ENCODE measurements at places on chromosomes 11 and 22.

GRCh38 chr22:47615051-47615450 is 852.6 kb downstream of the TBC1D22A start:
- H3K4me3 ChIP-seq: no peak overlapping the region
- no peak for DNase-seq
- H3K4me1 ChIP-seq: no peaks in the 10 kb centered on the region

GRCh38 chr11:121113611-121114010 is 12.6 kb downstream of the TECTA start:
- no peak overlapping the region for H3K27ac ChIP-seq
- H3K4me1 ChIP-seq: no peaks in the 10 kb centered on the region
- no peaks in the 10 kb centered on the region for H3K27me3 ChIP-seq

GRCh38 chr11:10294290-10294953 is 403 bp upstream of the SBF2 start:
- no peaks in the 10 kb centered on the region for H3K27me3 ChIP-seq
- H3K36me3 ChIP-seq: no peaks in the 10 kb centered on the region
- H3K4me1 ChIP-seq: peaks cover 13% of the 10 kb centered on the region
- peak; percentile 41 for DNase-seq
- H3K4me3 ChIP-seq: peak overlapping the region; percentile 71

DNA sequence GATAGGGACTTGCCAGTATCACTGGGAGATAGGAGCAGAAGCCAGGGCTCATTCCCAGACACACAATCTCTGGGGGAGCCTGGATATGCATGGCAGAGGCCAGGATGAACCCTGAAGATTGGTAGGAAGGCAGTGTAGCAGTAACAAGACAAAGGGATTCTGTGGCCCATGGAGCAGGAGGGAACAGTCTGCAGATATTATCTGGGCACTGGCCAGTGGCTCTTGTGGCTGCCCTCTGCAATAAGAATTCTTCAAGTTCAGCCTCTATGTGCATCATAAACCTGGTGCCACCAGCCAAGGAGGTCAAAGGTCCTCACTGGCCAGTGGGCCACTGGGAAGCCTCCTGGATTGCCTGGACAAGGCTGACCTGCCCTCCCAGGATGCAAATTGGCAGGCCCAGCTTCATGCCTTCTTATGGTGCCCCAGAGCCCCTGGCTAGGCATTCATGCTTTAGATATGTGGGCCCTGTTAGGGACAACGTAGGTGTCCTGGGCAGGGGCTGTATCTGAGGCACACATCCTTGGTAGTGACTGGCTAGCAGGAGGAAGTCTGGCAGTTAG is 29.2 kb downstream of the KCNQ1OT1 start:
- H3K4me3 ChIP-seq: no peak overlapping the region
- H3K27me3 ChIP-seq: no peaks in the 10 kb centered on the region
- H3K4me1 ChIP-seq: peaks cover 4% of the 10 kb centered on the region
- no peaks in the 10 kb centered on the region for H3K36me3 ChIP-seq
- no peak overlapping the region for H3K27ac ChIP-seq

DNA sequence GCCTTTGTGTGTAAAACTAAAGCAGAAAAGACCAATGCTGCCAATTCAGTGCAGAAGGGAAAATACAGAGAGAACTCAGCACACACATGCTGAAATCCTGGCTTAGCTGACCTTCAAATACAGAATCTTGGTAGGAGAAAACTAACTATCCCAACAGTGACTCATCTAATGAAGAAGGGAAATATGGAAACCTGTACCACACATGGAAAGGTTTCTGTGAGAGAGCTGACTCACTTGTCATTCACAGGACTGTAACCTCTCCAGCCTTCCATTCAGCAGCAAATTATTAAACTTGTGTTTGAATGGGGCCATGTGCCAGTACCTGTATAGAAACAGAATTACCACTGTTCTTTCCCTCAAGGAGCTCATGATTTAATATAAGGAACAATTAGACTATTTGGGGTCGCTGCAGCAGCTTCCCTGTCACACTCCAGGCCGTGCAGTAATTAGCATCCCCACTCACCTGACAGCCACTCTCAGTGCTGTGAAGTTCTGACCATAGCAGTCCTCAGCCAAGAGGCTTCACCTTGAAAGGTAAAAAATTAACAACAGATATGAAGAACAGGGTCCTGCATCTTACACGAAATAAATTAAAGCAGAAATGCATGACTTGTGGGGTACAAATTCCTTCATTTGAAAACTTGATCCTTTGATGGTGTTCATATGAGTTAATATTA is 53.9 kb downstream of the MSANTD4 start:
- no peak for DNase-seq
- H3K4me3 ChIP-seq: no peak overlapping the region

- no peak for DNase-seq
- no peak overlapping the region for H3K4me3 ChIP-seq
- no peak overlapping the region for H3K27ac ChIP-seq
- H3K27me3 ChIP-seq: no peaks in the 10 kb centered on the region
- no peaks in the 10 kb centered on the region for H3K4me1 ChIP-seq
Measured at GRCh38 chr11:127644366-127644765, 643.8 kb upstream of the KIRREL3 start.

- H3K4me1 ChIP-seq: peaks cover 34% of the 10 kb centered on the region
- no peak overlapping the region for H3K4me3 ChIP-seq
- DNase-seq: peak; percentile 28
- peaks cover 3% of the 10 kb centered on the region for H3K27me3 ChIP-seq
Measured at GRCh38 chr11:2097356-2097997, 41.7 kb downstream of the IGF2 start.

DNA sequence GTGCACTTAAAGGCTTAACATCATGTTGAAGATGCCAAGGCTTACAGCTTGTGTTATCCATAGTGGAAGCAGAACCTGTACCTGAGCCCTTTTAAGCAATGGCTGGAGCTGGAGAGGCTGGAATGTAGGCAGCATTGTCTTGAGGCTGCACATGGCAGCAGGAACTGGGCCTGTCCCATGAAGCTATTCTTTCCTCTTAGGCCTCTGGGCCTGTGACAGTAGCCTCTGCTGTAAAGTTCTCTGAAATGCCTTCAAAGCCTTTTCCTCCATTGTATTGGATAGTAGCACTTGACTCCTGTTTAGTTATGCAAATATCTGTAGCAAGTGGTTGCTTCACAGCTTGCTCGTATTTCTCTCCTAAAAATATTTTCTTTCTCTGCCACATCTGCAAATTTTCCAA is 127.4 kb upstream of the ANO5 start:
- H3K27me3 ChIP-seq: no peaks in the 10 kb centered on the region
- H3K4me3 ChIP-seq: no peak overlapping the region
- DNase-seq: no peak
- H3K4me1 ChIP-seq: no peaks in the 10 kb centered on the region
- H3K27ac ChIP-seq: no peak overlapping the region
- no peaks in the 10 kb centered on the region for H3K36me3 ChIP-seq

- no peak overlapping the region for H3K27ac ChIP-seq
- no peaks in the 10 kb centered on the region for H3K4me1 ChIP-seq
- no peaks in the 10 kb centered on the region for H3K27me3 ChIP-seq
- no peak overlapping the region for H3K4me3 ChIP-seq
Measured at GRCh38 chr11:93020248-93021046, 51.0 kb downstream of the MTNR1B start.

- H3K4me1 ChIP-seq: no peaks in the 10 kb centered on the region
- no peak overlapping the region for H3K4me3 ChIP-seq
- DNase-seq: peak; percentile 7
- H3K36me3 ChIP-seq: no peaks in the 10 kb centered on the region
Measured at GRCh38 chr22:22943521-22944267, 56.1 kb downstream of the IGLL5 start.

GRCh38 chr11:119599864-119600541 is 129.0 kb downstream of the NECTIN1 start:
- no peaks in the 10 kb centered on the region for H3K36me3 ChIP-seq
- no peak for DNase-seq
- H3K4me1 ChIP-seq: no peaks in the 10 kb centered on the region
- H3K4me3 ChIP-seq: no peak overlapping the region
- peaks cover 14% of the 10 kb centered on the region for H3K27me3 ChIP-seq
- no peak overlapping the region for H3K27ac ChIP-seq

- H3K27ac ChIP-seq: no peak overlapping the region
- no peaks in the 10 kb centered on the region for H3K36me3 ChIP-seq
- H3K4me3 ChIP-seq: no peak overlapping the region
- DNase-seq: no peak
- H3K27me3 ChIP-seq: no peaks in the 10 kb centered on the region
Measured at GRCh38 chr11:32219320-32219719, 128.4 kb downstream of the RCN1 start.

DNA sequence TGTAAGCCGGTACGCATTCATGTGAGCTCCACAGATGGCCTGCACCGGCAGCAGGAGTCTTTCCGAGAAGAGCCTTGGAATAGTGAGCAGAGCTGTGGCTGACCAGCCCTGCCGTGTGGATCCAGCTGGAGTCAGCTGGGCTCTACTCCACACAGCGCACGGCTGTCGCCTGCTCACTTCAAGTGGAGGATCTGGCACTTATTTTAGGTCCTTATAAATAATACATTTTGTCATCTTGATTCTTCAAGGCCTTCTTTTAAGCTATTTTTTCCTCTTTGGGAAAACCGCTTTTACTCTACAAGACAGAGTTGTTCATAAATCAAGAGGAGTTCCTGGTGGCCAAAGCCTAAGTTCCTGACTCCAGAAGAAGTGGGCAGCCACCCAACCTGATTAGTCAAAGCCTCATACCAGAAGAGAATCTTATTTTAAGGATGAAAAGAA is 93.8 kb downstream of the KCNC1 start:
- H3K27ac ChIP-seq: no peak overlapping the region
- no peaks in the 10 kb centered on the region for H3K4me1 ChIP-seq
- H3K36me3 ChIP-seq: no peaks in the 10 kb centered on the region
- H3K27me3 ChIP-seq: no peaks in the 10 kb centered on the region
- peak; percentile 19 for DNase-seq

- H3K27ac ChIP-seq: peak overlapping the region; percentile 8
- H3K4me3 ChIP-seq: no peak overlapping the region
- no peaks in the 10 kb centered on the region for H3K27me3 ChIP-seq
- no peak for DNase-seq
Measured at GRCh38 chr22:46280063-46280817, 12.4 kb downstream of the TTC38 start.

GRCh38 chr22:17237038-17237668 is 17.9 kb upstream of the ADA2 start:
- no peaks in the 10 kb centered on the region for H3K36me3 ChIP-seq
- no peaks in the 10 kb centered on the region for H3K4me1 ChIP-seq
- H3K27ac ChIP-seq: no peak overlapping the region
- DNase-seq: no peak

- no peak for DNase-seq
- H3K27me3 ChIP-seq: peaks cover 16% of the 10 kb centered on the region
- no peaks in the 10 kb centered on the region for H3K4me1 ChIP-seq
- no peak overlapping the region for H3K4me3 ChIP-seq
Measured at GRCh38 chr11:17700991-17701390, 18.4 kb upstream of the MYOD1 start.

DNA sequence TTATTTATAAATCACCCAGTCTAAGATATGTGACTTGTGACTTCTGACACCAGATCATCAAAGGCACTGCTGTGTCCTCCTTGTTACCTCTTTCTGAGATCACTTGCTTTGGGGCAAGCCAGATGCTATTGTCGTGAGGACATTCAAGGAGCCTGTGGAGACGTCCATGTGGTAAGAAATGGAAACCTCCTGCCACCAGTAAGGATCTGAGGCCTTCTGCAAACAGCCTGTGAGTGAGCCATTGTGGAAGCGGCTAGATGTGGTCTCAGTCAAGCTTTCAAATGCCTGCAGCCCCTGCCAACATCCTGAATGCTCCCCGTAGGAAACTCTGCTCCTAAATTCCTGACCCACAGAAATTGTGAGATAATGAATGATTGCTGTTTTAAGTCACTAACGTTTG is 11.7 kb upstream of the RDX start:
- no peaks in the 10 kb centered on the region for H3K36me3 ChIP-seq
- no peak for DNase-seq
- peaks cover 63% of the 10 kb centered on the region for H3K27me3 ChIP-seq
- H3K27ac ChIP-seq: no peak overlapping the region
- peaks cover 9% of the 10 kb centered on the region for H3K4me1 ChIP-seq
- H3K4me3 ChIP-seq: no peak overlapping the region

GRCh38 chr11:33959855-33960400 is 68.1 kb upstream of the LMO2 start:
- no peak overlapping the region for H3K27ac ChIP-seq
- no peaks in the 10 kb centered on the region for H3K4me1 ChIP-seq
- no peak for DNase-seq
- H3K27me3 ChIP-seq: peaks cover 5% of the 10 kb centered on the region

DNA sequence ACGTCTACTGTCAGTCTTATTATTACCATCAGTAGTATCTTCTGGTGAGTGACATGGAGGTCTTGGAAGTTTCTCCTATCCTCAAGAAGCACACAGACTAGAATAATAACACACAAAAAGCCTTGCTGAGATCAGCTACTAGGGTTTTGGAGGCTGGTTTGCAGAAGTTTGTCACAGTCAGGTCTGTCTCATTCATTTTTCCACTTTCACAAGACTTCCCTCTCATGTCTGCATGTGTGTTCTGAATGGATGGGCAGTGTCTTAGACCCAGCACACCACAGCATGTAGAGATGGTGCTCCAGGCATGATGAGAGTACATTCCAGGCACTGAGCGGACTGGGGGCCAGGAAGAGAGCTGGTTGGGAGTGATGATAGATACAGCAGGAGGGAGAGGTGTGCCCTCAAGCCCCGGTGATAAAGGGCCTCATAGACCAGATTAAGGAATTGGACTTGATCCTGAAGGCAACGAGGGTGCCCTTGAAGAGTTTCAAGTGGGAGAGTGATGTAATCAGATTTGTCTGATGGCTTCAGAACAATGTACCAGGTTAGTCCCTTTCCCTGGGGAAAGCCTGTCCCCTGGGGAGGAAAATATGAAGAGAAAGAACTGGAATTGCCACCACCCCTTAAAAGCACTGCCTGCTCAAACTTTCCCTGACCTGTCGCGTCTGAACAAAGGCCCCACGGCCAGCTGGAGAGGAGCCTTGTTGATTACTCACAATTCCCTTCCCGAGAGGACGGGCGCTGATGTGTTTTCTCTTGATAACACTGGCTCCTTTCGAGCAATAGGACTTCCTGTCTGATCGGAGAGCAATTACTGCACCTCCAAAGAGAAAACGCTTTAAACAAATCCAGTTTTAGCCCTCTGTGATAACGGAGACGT is 45.1 kb upstream of the LMO2 start:
- peak; percentile 22 for DNase-seq
- H3K27me3 ChIP-seq: no peaks in the 10 kb centered on the region
- H3K4me1 ChIP-seq: no peaks in the 10 kb centered on the region
- H3K4me3 ChIP-seq: no peak overlapping the region
- no peak overlapping the region for H3K27ac ChIP-seq

DNA sequence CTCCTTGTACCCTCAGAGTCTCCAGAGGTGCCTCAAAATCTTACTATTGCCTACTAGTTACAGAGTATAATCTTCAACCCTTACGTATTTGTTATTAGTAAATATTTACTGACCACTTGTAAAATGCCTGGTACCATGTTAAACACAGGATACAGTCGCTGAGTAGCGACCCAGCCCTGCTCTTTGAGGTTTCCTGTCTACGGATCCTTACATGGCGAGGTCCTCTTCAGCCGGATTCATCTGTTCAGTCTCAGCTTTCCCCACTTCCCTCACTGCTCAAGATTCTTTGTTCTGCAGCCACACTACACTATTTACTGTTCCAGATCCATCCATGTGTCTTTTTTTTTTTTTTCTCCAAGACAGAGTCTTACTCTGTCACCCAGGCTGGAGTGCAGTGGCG is 13.2 kb upstream of the TTC36 start:
- peaks cover 3% of the 10 kb centered on the region for H3K36me3 ChIP-seq
- no peak for DNase-seq
- H3K4me3 ChIP-seq: no peak overlapping the region
- H3K4me1 ChIP-seq: no peaks in the 10 kb centered on the region
- H3K27me3 ChIP-seq: no peaks in the 10 kb centered on the region

- no peak overlapping the region for H3K27ac ChIP-seq
- DNase-seq: no peak
- H3K4me3 ChIP-seq: no peak overlapping the region
- no peaks in the 10 kb centered on the region for H3K36me3 ChIP-seq
Measured at GRCh38 chr11:67666303-67666645, 8.1 kb downstream of the ALDH3B2 start.
